ENCODE measurements at places on chromosomes 1 and 21.

DNA sequence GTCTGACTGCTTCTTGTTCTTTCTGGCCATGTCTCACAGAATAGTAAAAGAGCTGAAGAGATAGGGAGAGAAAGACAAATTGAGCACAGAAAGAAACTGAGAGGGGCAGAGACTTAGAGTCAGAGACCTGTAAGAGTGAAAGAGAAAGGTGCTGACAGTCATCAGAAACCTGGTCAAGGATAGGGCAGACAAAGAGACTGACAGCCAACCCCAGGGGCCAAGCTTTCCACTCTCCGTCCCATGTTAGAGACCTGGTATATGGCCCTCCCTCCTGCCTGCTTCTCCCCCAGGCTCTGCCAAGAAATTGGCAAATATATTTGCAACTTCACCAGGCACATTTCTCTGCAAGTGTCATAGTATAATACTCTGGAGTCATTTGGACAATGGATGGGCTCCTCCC is 64.6 kb downstream of the RHBG start:
- DNase-seq: no peak

DNA sequence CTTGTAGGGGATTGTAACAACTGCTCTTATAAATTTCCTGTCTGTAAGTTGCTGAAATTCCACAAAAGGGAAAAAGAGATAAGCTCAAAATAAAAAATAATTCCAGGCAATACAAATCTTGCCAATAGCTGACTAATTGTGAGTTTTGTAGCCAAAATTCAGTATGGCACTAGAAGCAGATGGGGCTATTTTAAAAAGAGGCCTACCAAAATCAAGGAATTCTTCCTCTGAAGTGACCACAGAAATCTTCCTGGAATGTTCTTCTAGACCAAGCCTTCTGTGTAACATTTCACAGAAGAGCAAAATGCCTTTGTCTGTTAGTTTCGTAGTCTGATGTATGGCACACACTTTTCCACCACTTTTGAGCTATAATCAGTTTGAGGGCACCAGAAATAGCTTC is 127.6 kb downstream of the CYYR1 start:
- DNase-seq: no peak

GRCh38 chr1:59113876-59114457 is 182.9 kb upstream of the FGGY start:
- DNase-seq: no peak

DNA sequence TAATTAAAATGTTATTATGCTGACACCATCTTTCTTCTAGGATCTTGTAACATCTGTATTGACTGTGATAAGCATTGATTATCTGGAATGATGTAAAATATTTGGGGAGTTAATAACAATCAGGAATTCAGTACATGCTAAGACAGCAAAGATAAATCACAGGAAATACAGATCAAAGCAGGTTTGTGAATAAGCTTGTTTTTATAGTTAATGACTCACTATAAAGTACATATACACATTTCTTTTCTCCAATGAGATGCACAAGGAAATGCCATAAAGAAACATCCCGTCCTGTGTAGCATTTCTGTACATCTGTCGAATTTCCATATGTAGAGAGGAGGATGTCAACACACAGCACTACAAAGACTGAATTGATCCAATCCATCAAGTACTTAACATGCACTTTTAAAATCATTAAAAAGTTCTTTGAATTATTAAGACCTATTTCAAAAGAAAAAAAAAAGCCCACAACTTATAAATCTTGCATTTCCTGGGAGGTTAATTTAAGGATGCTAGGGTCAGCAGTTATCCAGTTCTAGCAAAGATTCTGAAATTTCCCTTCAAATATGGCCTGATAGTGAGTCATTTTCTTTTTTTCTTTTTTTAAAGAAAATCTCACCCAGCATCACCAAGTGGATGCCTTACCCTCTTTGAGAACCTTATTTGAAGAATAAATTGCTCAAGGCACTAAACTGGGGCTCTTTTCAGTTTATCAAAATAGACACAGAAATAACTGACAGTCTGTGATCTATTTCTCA is 243.2 kb upstream of the NR5A2 start:
- no peak for DNase-seq

GRCh38 chr1:75529488-75529887 is 81.4 kb downstream of the SLC44A5 start:
- DNase-seq: no peak

- no peak for DNase-seq
Observed at GRCh38 chr1:236288620-236288976, 6.8 kb upstream of the ERO1B start.

- DNase-seq: no peak
Observed at GRCh38 chr1:184605941-184606340, 148.7 kb downstream of the EDEM3 start.

DNA sequence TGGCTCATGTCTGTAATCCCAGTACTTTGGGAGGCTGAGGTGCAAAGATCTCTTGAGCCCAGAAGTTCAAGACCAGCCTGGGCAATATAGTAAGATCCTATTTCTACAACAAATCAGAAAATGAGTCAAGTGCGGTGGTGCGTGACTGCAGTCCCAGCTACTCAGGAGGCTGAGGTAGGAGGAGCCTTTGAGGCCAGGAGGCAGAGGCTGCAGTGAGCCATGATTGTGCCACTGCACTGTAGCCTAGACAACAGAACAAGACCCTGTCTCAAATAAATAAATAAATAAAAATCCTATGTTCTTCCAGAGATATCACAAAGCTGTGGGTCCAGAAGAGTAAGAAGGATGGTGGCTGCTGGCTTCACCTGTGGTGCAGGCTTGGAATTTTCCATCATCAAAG is 22.1 kb downstream of the CDA start:
- DNase-seq: no peak

- DNase-seq: no peak
Observed at GRCh38 chr1:11151114-11151513, 38.0 kb upstream of the ANGPTL7 start.
